ENCODE measurements at places on chromosomes 5 and 9. TPM values are rescaled to one million over a fixed set of nuclear protein-coding genes. Genes with fewer than 3 reads are reported as not detected.

Gene GRXCR2
- not detected for total RNA-seq

GRCh38 chr9:121598965-121599871, 52.2 kb upstream of the DAB2IP start:
- no peak for DNase-seq

Gene MORN5
- not detected for total RNA-seq

DNA sequence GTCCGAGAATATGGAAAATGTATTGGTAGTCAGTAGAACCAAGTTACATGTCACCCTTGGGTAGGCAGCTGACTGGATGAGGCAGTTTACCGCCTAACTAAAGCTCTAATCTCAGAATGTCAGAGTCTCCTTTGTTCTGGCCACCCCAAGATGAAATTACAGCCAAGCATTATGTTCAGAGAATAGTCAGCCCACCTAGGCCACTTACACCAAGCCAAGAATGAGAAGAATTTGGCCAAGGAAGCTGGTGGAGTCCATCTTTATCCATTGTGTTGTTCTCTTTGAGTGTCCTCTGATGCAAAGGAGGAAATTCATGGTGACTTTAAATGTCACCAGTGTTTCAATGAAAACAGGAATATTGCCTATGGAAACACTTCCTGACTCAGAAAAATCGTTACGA, 275.1 kb upstream of the MAP3K1 start:
- DNase-seq = no peak

DNA sequence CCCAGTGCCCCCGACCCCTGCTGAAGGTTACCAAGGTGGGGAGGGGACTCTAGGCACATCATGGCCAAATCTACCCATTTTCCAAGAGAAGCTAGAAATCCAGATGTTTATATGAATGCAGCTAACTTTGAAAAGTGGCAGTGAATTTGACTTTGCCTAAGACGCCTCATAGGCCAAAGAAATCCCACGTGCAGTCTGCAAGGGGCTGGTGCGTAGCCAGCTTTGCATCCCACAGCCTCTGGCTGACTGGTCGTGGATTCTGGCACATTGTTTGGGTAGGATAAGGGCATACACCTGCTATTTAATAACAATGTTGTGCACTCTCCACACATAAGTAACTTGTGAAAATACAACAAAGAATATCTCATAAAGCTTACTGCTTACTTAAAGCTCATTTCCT, 3.5 kb upstream of the GADD45G start:
- DNase-seq = no peak

Gene C9orf153
- total RNA-seq = not detected

Gene KIF24
- total RNA-seq = 5.8 TPM

- peak; percentile 61 for DNase-seq
Observed at GRCh38 chr9:5389109-5389732, 48.5 kb downstream of the PLGRKT start.

DNA sequence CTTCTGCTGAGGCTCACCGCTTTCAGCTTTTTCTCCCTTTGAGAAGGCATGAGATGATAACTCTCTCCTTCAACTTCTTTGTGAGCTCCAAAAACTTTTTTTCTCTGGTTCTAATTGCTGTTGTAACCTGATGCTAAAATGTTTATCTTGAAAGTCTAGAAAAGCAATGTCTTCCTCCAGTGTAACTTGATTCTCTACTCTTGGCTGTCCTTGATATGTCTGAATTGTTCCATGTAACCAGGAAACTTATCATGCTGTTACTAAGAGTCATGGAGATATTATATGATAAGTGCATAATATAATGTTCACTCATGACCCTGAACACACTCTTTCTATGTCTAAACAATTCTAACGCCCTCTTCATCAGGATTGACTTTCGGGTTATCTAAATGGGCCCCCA, 128.0 kb upstream of the ABCA1 start:
- no peak for DNase-seq

GRCh38 chr9:81787747-81788632, 98.6 kb upstream of the TLE1 start:
- DNase-seq = no peak

DNA sequence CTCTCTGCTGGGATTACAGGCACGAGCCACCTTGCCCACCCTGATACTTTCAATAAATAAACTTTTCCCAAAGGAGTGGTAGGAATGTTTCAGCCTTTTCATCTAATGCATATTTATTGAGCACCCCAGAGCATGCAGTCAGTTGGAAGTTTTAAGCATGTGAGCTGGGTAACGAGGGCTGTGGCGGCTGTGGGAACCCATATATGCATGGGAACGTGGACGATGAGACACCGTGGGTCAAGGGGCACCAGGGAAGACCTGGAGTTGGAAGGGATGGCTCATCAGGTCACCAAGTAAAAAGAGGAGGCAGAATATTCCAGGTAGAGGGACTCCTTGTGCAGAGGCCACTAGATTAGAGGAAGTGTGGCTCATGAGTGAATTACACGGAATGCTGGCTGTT, 64.7 kb downstream of the ANKRD33B start:
- no peak for DNase-seq

DNA sequence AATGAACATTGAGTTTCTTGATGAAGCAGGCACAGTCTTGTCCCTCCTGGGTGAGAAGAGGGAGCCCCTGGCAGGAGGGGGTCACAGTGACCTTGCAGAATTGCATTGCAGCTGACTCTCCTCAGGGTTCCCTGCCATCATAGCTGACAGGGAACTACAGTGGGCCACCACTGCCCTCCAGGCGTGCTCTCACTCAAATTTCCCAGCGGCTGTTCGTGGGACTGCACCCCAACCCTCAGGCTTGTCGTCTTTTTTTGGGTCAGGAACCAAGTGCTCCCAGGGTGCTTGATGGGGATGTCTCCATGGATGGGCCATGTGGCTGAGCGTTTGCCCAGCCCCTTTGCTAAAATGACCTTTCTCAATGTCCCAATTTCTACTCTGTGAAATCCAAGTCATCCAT, 215.8 kb downstream of the MELK start:
- no peak for DNase-seq

Gene HMMR
- 88.1 TPM for total RNA-seq

- no peak for DNase-seq
Observed at GRCh38 chr5:54520940-54521339, 3.4 kb downstream of the SNX18 start.

Gene PRUNE2
- total RNA-seq = 0.69 TPM

- no peak for DNase-seq
Observed at GRCh38 chr5:120173125-120173524, 291.0 kb upstream of the PRR16 start.

DNA sequence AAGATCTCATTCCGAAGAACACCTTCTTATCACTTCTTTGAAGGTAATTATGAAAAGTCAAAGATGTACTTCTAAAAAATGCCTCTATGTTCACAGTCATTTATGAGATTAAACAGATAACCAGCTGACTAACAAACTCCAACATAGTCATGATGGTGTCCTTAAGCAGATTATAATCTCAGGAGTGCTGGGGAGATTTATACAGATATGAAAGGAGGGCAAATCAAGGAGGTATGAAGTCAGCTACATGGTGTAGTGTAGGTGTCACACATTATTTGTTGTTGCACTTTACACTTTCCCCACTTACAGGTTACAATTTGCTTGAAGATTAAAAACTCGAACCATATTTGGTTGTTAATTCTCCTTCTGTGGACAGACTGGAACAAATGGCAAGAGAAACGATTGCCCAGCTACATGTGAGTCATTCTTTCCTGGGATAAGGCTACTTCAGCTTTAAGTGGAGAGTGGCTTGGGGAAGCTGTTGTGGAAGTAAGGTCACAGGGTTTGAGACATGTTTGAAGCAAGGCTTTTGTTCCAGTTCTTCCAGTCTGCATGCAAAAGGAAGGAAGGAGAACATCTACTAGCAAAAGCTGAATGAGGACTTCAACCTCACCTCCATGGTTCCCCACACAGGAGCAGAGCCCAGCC, 320.1 kb downstream of the ADGRV1 start:
- no peak for DNase-seq
